ENCODE measurements at places on chromosomes 1 and 21. TPM values are rescaled to one million over a fixed set of nuclear protein-coding genes. Genes with fewer than 3 reads are reported as not detected.

DNA sequence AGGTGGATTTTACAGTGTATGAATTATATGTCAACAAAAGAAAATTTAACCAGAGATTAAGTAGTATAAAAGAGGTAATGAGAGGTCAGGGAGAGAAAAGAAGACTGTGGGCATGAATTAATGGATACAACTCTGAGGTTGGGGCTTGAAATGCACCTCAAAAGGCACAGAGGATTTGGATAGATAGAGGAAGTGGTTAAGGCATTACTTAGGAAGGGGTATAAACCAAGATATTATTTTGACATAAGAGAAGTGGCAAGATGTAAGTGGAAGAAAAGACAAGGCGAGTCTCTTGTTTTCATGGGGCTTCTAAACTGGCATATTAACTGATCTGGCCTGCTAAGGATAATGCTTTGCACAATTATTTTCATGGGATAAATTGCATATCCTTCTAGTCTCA, 34.1 kb downstream of the RAP1A start:
- DNase-seq: no peak

Gene DDAH1
- total RNA-seq: 93.0 TPM

DNA sequence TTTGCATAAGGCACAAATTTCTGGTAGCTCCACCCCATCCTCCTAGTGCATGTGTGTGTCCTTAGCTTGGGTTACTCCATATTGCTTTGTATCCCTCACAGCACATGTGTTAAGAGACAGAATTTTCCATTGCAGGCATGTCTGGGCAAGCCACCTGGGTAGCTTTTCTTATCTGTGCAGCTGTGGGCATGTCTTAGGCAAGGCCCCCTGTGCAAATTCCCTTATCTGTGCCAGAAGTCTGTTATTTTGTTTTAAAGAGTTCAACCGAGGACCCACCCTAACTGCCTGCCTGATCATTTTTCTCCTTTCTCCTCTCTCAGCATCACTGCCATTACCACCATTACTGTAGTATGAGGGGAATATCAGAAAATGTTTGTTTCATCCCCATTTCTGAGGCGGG, 131.9 kb downstream of the CYYR1 start:
- no peak for DNase-seq

- no peak for DNase-seq
Observed at GRCh38 chr1:223298701-223299100, 65.3 kb downstream of the SUSD4 start.

All from chondrocyte (in vitro differentiated cells).